ENCODE measurements at places on chromosomes 11 and 22. TPM values are rescaled to one million over a fixed set of nuclear protein-coding genes. Genes with fewer than 3 reads are reported as not detected.

DNA sequence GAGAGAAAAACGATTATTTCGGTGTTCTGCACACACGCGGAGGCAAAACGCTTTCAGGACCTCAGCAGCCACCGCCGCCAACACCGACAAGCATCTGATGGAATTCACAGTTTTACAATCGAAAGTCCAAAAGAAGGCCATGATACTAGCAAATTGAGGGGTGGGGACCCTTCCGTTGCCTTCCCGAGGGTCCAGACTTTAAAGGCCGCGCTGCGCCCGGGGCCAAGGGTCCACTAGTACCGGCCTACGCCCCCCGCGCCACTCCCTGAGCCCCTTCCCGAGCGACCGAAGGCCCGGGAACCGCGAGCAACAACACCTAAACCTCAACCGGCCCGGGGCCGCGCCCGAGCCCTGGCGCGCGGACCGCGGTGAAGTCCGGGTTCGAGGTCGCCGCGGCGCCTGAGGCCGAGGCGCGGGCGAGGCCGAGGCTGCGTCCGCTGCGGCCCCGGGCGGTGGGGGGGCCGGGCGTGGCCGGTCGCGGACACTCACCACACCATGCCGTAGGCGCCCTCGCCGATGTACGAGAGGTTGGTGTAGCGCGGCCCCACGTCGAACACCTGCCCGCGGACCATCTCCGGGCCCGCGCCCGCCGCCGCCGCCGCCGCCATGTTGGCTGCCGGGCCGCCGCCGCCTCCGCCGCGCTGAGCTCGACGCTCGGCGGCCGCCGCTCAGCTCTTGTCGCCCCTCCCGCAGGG is 465 bp downstream of the MAPK1 start:
- DNase-seq, result peak; percentile 29

GRCh38 chr11:126095745-126096144 is 33.1 kb upstream of the CDON start:
- DNase-seq, result no peak

GRCh38 chr11:114160894-114161293 is 101.4 kb downstream of the ZBTB16 start:
- no peak for DNase-seq

Gene NRIP3
- 1.0 TPM for polyA plus RNA-seq

DNA sequence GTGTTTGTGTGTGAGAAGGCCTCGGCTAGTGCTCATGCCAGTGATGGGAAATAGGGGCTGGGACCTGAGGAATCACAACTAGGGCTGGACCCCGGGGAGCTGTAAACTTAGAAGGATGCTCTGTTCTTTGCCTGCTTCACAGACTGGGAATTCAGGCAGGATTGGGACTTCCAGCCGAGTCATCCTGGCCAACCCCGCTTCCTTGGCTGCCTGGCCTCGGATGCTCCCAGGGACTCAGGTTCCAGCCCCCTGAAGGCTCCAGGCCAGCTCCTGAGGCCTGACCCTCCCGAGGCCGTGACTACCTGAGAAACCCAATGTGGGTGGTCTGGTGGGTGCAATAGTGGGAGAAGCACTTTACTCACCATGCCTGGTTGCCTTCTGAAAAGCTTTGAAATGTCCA is 44.7 kb downstream of the IRAG1 start:
- no peak for DNase-seq

DNA sequence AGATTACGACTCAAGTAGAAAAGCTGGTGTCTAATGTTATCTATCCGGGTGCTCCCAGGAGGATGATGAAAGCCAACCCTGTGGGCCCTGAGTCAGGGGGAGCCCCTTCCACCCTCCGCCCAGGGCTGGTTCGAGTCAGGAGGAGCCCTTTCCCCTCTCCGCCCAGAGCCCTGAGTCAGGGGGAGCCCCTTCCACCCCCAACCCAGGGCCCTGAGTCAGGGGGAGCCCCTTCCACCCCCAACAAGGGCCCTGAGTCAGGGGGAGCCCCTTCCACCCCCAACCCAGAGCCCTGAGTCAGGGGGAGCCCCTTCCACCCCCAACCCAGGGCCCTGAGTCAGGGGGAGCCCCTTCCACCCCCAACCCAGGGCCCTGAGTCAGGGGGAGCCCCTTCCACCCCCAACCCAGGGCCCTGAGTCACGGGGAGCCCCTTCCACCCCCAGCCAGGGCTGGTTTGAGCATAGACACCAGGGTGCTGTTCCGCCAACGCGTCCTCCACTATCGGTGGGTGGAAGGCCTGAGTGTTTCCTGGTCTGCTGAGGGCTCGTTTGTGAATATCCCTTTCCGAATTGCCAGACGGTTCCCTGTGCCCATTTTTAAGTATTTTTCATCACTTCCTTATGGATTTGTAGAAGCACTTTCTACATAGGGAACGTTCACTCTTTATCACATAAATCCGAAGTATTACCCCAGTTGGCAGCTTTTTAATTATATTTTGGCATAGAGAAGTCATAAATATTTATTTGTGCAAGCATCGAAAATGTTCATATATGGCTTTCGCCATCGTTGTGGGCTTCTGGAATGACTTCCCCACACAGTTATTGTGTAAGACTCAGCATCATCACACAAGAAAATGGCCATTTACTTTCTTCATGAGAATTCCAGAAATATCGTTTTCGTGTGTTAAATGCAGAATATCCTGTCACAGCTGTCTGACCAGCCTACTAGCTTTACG is 380.6 kb downstream of the BRD1 start:
- no peak for DNase-seq

- peak; percentile 94 for DNase-seq
Measured at GRCh38 chr22:31943978-31944699, at the start of gene YWHAH. YWHAH (plus strand) TSS chr22:31944535; CDS start chr22:31944734, 199 bp downstream.

DNA sequence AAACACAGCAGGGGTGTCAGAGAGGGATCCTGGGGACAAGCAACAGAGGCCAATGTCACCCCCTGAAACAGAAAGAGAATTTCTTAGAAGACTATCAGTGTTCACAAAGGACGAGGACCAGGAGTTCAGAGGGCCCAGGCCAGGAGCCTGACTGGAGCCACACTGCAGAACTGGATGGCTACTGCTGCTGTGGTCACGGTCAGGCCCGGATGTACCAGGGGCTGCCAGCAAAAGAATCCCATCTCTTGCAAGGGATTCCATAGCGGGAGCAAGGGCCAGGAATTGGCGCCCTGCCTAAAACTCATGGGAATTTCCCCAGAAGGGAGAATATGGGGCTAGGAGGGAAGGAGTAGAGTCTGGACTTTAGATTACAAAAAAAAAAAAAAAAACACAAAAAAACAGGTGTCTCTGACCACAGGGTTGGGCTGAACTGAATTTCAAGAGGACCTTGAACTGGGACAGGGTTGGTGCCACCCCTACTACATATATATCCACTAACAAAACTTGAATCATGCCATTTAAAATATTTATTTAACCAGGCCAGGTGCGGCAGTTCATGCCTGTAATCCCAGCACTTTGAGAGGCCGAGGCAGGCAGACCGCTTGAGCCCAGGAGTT is 15.7 kb upstream of the KCTD14 start:
- DNase-seq, result no peak

- DNase-seq, result no peak
Measured at GRCh38 chr22:21845558-21846453, 21.6 kb downstream of the MAPK1 start.

Gene SYVN1
- 47.1 TPM for polyA plus RNA-seq

GRCh38 chr11:47881145-47881544 is 33.0 kb upstream of the NUP160 start:
- DNase-seq, result no peak

GRCh38 chr11:95144313-95145235 is 54.9 kb downstream of the ENDOD1 start:
- no peak for DNase-seq

Gene HMGXB4
- polyA plus RNA-seq, result 39.2 TPM

DNA sequence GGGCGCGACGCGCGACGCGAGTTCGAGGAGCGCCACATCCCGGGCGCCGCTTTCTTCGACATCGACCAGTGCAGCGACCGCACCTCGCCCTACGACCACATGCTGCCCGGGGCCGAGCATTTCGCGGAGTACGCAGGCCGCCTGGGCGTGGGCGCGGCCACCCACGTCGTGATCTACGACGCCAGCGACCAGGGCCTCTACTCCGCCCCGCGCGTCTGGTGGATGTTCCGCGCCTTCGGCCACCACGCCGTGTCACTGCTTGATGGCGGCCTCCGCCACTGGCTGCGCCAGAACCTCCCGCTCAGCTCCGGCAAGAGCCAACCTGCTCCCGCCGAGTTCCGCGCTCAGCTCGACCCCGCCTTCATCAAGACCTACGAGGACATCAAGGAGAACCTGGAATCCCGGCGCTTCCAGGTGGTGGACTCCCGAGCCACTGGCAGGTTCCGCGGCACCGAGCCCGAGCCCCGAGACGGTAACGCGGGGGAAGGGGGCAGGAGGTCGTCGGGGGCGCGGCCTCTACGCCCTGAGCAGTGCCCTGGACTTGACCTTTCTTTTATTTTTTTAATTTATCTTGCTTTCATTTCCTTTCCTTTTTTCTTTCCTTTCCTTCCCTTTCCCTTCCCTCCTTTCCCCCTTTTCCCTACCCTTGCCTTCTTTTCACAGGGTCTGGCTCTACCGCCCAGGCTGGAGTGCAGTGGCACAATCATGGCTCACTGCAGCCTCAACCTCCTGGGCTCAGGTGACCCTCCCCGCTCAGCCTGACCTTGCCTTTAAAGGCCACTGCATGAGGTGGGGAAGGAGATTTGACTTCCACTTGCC is 5.0 kb downstream of the MPST start:
- no peak for DNase-seq

- DNase-seq, result no peak
Measured at GRCh38 chr11:16780698-16781550, 42.5 kb downstream of the C11orf58 start.

- DNase-seq, result peak; percentile 86
Measured at GRCh38 chr11:120068114-120068573, 69.8 kb downstream of the TRIM29 start.

- no peak for DNase-seq
Measured at GRCh38 chr11:117715801-117716200, 81.2 kb downstream of the DSCAML1 start.

DNA sequence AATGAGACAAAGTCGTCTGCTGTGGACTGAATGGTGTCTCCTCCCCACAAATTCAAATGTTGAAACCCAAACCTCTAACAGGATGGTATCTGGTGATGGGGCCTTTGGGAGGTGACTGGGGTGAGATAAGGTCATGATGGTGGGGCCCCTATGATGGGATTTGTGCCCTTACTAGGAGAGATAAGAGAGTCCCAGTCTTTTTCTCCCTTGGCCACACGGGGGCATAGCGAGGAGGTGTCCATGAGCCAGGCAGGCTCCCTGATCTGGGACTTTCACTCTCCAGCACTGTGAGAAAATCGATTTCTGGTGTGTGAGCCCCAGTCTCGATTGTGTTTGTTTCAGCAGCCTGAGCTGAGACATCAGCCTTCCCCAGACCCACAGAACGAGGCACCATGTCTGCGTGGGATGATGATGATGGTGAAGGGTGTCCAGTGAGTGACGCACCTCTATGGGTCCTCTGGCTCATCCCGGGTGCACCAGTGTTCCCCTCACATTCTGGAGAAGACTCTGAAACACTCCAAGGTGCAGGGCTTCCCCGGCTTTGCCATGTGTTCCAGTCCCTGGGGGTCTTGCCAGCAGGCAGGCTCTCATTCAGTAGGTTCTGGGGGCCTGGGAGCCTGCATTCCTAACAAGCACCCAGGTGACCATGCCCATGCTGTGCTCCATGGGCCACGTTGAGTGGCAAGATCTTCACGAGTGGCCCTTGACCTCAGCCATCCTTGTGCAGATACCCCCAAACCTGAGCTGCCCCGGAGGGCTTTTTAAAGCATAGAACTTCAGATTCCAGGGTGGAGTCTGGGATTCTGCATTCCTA is 363.0 kb downstream of the CTTN start:
- DNase-seq, result no peak

Gene ZFTA
- polyA plus RNA-seq, result 40.9 TPM

GRCh38 chr22:41302021-41302767 is 869 bp downstream of the ZC3H7B start:
- DNase-seq, result peak; percentile 55

GRCh38 chr11:109739379-109739778 is 317.4 kb downstream of the C11orf87 start:
- no peak for DNase-seq

GRCh38 chr11:19808076-19808911 is 95.7 kb downstream of the NAV2 start:
- no peak for DNase-seq

GRCh38 chr11:69425444-69425843 is 56.0 kb upstream of the LINC01488 start:
- no peak for DNase-seq

Gene SUSD2
- polyA plus RNA-seq, result 15.1 TPM

DNA sequence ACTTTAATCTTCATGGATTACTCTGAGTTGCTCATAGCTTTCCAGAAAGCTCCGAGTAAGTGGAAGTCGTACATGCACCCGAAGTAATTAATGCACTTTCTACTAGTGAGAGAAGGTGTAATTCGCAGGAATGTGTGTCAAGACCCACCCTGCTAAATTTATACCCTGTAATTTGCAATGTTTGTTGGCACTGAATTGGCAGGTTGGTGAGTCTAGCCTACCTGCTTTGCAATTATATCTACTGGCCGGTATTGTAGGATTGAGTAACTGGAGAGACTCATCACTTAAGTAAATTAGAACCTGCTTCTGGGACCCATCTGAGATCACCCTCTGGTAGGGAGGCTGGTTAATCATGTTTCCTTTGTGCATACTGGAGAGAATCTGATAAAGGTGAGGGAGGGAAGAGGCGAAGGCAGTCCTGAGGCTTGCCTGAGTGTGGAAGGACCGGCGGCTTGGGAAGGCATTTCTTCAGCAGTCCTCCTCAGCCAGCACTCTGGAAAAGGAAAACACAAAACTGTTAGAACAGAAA is 63.3 kb downstream of the LDLRAD3 start:
- DNase-seq, result no peak

- DNase-seq, result no peak
Measured at GRCh38 chr11:122085264-122085663, 30.8 kb downstream of the BLID start.

DNA sequence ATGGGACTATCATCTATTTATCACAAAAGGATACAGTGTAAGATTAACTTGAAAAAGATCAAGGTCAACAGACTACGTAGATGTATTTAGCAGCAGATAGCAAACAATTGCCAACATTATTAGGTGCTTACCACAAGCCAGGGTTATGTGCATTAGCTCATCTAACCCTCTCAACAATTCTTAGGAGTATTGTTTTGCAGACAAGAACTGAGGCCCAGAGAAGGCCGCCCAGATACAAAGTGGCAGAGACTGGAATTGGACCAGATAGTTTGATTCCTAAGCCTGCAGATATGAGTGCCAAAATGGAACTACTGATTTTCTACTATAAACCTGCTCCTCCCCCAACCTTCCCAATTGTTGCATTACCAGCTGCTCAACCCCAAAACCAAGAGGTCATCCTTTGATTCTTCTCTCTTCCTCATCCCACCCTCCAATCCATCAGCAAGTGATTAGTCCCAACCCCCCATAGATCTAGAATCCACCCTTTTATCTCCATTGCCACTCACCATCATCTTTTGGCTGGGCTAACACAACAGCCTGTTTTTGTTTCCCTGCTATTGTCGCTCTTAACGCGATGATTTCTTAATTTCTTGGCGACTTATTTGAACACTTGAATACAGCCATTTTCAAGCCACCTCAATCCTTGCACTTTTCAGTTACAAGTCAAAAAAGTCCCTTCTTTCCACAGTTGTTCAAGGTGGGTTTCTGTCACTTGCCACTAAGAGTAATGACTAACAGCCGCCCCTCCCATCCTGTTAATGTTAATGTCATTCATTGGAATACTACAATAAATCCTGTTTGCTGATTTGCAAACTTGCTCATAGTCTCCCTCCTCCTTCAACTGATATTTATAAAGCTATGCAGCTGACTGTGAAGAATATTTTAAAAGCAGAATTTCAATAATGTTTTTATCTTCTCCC is 2.7 kb downstream of the TMEM123 start:
- DNase-seq, result no peak

Measured in left kidney (tissue), 8 donors.